EH (cell line): ENCODE measurements at places on chromosomes 3 and 15.

DNA sequence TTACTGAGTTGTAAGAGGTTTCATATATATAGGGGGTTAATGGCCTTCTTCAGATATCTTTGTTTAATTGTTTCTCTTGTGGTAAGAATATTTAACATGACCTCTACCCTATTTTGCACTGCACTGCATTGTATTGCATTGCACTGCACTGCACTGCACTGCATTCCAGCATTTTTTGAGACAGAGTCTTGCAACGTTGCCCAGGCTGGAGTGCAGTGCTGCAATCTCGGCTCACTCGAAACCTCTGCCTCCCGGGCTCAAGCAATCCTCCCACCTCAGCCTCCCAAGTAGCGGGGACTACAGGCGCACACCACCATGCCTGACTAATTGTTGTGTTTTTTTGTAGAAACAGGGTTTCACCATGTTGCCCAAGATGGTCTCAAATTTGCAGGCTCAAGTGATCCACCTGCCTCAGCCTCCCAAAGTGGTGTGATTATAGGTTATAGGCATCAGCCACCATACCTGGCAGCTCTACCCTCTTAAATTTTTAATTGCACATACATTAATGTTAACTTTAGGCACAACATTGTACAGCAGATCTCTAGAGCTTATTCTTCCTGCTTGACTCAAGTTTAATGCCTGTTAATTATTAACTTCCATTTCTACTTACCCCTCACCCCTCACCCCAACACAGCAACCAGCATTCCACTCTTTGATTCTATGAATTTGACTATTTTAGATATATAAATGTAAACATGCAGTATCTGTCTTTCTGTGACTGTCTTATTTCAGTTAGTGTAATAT lies 38.4 kb downstream of the NEDD4 start:
- no peak for DNase-seq

GRCh38 chr3:104018541-104018940 lies 1348.2 kb upstream of the ALCAM start:
- no peak for DNase-seq

- DNase-seq, result no peak
These were observed 8.4 kb upstream of the EHD4 start for GRCh38 chr15:41980654-41981323.

- DNase-seq, result no peak
These were observed 74.3 kb upstream of the ARPP21 start for GRCh38 chr3:35565048-35565447.

DNA sequence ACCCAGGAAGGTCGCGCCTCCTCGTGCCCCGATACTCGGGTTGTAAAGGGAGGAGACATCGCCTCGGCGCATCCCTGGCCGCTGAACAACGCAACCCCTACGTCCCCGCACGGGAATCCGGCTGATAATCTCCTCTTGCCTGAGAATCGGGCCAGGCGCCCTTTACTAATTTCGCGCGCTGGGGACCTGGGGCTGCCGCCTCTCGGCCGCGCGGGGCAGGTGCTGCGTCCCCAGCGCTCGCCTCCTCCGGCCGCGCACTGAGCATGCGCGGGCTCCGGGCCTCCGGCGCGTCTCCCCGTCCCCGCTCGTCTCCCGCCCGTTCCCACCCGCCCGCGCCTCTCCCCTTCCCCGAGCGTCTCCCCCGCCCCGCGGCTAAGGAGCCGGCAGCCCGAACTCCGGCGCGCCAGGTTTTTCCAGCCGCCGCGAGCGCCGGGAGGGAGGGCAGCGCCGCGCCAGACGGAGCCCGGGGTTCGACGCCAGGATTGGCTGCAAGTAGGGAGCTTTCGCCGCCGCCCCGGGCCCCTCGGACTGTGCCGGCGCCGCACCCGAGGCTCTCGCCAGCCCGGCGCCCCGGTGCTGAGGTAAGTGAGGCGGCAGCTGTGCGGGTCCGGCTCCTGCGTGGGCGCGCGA lies at the start of gene CNTN4:
CNTN4 (plus strand) TSS at position 469 of the 630 bp plus-strand sequence.
- DNase-seq, result no peak

- DNase-seq, result peak; percentile 94
These were observed 153.8 kb downstream of the RAP2B start for GRCh38 chr3:153315781-153316180.

DNA sequence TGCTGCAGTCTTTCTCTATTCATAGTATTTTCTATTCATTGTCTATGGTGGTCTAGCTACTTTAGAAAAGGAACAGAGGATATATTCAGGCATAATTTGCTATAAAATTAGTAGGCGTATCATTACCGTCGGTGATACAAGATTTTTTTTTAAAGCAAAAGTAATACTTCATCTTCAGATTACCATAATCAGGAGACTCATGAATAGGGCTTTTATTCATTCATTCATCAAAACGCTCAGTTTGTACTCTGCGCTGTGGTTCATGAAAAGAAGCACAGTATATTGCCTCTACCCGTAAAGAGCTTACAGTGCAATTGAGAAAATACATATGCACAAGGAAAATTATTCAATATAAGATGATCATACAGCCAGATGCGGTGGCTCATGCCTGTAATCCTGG lies 136.7 kb upstream of the CHRM5 start:
- no peak for DNase-seq

DNA sequence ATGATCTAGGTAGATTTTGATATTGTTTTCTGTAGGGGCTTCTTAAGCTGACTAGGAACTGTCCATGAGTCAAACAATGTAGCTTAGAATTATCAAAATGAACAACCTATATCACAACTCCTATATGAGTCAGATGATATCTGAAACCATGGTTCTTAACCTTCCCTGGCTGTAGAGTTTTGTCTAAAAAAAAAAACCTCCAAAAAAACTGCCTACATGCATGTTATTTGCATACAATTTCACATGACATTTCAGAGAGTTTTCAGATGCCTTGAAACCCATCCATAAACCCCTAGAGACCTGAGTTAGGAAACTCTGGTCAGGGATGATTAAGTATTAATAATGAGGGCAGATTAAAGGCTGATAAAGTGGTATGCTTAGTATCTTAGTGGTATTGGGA lies 157.0 kb downstream of the CHST2 start:
- DNase-seq, result no peak

DNA sequence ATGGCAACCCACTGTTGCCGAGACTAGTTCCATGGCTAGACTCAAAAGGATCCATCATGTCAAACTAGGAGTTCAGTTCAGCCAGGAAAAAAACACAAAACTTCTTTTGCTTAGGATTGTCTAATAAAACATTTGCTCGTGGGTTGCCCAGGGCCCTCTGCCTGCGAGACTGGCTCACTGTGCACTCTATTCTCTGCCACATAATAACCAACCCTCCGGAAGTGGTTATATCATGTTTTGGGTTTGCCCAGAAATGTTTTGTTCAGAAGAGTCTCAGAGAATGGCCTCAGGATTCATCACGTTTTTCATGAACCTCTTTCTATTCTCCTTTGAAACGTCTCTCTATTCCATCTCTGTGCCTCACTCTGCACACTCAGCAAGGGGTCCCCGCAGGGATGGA lies 216.1 kb downstream of the SV2B start:
- DNase-seq, result no peak

DNA sequence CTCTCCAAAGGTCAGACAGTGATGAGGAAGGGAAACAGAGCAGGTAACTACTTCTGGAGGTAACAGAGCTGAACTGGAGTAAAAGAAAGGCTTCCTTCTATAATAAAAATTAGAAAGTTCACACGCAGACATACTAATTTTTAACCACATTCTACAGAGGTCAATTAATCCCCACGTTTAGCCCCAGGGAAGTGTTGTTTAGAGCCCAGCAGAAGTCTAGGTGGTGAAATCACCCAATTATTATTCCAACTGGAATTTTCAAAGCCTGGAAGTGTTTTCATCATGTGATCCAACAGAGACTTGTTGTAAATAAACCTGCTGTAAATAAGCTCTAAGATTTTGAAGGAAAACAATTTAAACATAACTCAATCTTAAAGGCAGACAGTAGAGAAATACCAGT lies 6.8 kb downstream of the ALDH1A2 start:
- DNase-seq, result no peak

GRCh38 chr3:2921903-2922302 lies 188.3 kb downstream of the IL5RA start:
- DNase-seq, result no peak

DNA sequence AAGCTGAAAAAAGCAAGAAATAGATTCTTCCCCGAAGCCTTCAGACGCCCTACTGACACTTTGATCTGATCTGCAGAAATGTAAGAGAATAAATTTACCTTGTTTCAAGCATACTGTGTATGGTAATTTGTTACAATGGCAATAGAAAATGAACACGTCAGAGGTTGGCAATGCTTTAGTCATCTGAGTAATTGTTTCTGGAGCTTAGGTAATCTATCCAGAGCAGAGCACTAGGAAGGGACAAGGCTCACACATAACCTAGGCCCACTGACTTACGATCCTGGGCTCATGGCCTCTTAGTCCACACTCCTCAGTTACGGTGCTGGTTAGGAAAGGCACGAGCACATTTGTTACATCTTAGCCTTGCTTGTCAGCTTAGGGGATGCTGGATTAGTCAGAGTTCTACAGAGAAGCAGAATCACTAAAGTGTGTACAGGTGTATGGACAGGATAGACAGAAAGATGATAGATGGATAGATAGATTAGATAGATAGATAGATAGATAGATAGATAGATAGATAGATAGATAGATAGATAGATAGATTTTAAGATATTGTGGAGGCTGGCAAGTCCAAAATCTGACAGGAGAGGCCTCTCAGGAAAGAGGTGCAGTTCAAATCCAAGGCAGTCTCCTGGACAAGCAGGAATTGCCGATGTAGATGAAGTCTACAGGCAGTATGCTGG lies 46.8 kb upstream of the TBC1D23 start:
- DNase-seq, result peak; percentile 30

DNA sequence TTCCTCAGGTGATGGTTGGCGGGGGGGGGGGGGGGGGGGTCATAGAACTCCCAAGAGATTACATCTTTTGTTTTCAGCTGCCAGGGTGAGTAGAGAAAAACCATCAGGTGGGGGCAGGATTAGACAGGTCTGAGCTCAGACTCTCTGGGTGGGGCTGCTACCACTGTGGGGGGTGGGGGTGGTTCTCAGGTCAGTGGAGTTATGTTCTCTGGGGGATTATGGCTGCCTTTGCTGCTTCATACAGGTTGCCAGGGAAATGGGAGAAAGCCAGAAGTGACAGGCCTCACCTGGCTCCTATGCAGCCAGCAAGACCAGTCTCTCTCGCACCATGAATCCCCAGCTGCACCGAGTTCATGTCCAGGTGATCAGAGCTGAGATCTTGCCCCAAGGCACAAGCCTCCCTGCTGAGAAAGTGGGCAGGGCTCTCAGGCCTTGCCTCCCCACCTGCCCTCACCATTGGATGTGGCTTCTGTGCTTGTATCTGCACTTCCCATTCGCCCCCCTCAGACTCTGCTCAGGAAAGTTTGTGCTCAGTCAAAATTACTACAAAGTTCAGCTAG lies 828.1 kb downstream of the MCTP2 start:
- DNase-seq, result no peak
